Right renal pelvis (tissue), 4 donors: ENCODE measurements at places on chromosomes 13 and 19. TPM values are rescaled to one million over a fixed set of nuclear protein-coding genes. Genes with fewer than 3 reads are reported as not detected.

Gene EDNRB
- polyA plus RNA-seq = 69.1 TPM

DNA sequence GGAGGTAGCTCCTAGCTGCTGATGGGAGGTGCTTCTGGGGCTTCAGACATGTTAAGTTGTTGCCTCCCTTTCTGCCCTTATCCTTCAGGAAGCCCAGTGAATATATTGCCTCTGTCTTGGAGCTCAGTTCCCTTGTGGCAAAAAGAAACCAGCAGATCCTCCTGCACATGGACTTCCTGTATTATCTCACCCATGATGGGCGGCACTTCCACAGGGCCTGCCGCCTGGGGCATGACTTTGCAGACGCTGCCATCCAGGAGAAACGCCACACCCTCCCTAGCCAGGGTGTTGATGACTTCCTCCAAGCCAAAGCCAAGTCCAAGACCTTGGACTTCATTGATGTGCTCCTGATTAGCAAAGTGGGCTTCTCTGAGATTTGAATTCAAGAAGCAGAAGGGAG lies 6.0 kb upstream of the CYP4F12 start:
- no peak for DNase-seq

DNA sequence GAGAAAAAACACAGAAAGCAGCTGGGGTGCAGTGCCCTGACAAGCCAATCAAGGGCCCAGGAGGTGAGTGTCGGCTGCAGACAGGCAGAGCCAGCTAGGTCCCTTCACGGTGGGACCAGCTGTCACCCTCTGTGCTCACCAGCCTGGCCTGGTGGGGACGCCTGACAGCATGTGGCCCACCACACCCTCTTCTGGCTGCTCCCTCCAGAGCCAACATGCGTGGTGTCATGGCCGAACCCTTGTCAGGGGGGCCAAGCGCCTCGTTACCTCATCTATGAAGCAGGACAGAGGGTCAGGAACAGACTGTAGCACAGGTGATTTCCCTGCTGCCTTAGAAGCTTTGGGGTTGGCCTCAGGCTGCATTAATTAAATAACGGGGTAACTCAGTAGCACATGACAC lies 40.0 kb upstream of the ISYNA1 start:
- no peak for DNase-seq

DNA sequence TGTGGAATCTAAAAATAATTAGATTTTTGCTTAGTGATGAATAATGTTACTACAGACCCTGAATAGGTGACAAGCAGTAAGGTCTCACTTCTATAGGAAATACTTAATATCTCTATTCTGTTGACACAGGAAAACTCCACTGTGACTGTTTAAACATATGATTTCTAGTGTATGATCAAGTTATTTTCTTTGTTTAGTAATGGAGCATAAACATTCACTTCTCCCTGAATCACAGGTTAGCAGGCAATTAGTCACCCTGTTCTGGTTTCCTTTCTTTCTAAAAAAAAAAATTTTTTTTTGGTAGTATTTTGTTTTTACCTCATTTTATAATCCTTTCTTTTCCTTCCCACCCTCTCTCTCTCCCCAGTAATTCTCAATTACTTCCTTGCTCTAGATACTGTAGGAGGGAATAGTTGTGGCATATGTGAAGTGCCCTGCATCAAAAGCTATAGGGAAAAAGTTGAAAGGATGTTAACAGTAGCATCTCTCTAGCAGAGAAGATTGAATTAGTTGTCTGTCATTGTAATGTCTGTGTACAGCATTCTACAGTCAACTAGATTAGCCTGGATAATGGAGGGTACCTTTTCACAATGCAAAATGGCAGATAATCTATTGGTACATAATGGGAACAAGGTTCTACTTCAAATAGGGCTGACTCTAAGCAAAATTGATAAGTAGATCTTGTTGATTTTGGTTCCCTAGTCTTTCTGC lies 3.5 kb downstream of the HS6ST3 start:
- no peak for DNase-seq

Gene CEACAM7
- not detected for polyA plus RNA-seq

Gene IFI30
- polyA plus RNA-seq = 16.3 TPM

- DNase-seq = no peak
Observed at GRCh38 chr13:113764793-113765563, 6.0 kb downstream of the TMEM255B start.

DNA sequence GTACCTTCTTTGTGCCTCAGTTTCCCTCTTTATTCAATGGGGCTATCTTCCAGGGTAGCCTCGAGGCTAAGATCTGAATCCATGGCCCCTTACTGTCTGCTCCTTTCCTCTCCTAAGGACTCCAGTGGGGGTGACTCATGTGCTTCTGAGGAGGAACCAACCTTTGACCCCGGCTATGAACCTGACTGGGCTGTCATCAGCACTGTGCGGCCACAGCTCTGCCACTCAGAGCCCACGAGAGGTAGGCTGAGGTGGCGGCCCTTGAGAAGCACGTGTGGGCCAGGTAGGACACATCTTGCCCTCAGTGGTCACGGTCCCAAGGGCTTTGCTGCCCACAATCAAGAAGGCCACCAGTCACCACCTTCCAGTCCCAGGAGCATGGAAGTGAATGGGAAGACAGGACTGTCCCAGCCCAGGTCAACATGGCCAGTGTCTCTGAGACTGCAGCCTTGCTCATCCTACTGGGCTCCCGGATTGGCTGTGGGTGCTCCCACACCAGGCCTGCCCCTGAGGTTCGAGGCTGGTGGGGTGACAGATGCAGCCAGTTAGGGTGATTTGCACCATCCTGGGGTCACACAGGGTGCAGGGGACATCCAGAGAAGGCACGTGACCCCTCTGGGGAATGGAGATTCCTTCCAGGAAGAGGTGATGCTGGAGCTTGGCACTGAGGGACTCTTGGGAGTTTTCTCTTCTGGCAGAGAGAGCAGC lies 2.8 kb downstream of the TBC1D17 start:
- no peak for DNase-seq

Gene ZNF154
- polyA plus RNA-seq = 29.9 TPM

DNA sequence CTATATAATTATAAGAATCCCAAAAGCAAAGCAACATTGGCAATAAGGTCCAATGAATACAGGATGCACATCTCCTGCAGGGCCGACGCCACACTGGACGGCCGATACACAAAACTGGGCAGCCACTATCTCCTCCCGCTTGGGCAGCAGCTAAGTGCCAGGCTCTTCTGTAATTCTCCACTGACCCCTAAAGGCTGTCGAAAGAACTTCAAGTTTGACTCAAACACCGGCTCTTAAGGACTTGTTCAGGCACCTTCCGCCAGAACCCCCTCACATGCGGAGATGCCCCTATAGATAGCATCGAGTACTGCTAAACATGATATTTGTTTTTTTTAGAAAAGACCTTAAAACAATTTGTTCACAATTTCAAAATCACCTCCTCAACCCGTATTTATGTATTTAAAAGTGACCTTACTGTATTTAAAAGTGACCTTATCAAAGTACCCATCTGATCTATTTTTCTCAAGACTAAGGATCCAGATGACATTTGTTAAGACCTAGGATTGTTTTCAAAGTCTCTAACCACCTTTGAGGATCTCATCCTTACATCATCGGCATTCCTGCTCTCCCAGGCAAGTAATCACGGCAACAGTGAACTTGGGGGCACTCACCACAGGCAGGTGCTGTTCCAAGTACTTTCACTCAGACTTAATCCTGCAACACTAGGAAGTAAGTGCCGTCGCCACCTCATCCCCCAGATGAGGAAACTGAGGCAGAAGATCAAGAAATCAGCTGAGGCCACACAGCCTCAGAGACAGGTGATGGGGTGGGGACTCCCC lies 77.8 kb downstream of the TUBGCP3 start:
- DNase-seq = peak; percentile 21

- DNase-seq = no peak
Observed at GRCh38 chr13:39039041-39039440, 785 bp downstream of the NHLRC3 start.

DNA sequence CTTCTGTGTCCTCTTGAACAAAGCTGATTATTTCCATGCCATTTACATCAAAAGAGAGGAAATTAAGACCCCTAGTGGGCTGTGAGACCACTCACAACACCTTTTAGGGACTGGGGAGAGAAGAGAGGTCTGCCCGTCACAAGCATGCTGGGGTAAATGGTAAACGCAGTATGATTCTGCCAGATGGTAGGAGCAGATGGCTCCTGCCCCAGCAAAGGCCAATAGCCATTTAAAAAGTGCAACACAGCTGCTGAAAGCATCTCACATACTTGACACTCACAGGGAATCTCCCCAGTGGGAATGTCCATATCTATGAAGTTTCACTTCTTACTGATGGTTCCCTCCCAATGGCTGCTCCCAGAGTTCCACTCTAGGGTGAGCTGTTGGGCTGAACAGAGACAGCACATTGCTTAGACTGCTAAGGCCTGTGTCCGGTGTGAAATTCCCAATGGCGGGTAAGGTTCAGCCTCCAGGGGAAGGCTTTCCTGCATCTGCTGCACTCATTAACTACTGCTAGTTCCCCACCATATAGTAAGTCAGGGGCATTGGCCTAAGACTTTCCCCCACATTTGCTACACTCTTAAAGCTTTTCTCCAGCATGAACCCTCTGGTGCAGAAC lies 7.4 kb downstream of the ZNF671 start:
- no peak for DNase-seq

- DNase-seq = no peak
Observed at GRCh38 chr13:91668866-91669495, 270.6 kb downstream of the GPC5 start.

- no peak for DNase-seq
Observed at GRCh38 chr13:96417939-96418685, 328.2 kb downstream of the HS6ST3 start.

DNA sequence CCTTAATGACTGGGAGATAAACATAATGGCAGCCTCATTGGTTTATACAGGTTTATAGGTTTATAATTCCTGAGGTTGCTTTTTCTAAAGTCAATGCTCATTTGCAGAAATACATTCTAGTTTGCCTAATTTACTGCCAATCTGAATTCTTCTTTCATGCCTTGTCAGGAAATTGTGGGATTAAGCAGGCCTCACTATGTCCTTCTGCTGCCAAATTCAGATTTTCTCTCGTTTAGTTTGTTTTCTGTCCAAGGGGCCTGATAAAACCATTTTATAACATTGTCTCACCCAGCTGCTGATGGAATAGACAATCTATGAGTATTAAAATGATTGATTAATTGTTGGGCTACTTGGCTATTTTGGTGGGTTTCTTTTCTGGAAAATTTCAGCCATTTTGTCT lies 42.4 kb upstream of the OBI1 start:
- no peak for DNase-seq

Gene KLF12
- polyA plus RNA-seq = 30.5 TPM

GRCh38 chr13:90403330-90404082 lies 944.0 kb upstream of the MIR17HG start:
- DNase-seq = no peak

DNA sequence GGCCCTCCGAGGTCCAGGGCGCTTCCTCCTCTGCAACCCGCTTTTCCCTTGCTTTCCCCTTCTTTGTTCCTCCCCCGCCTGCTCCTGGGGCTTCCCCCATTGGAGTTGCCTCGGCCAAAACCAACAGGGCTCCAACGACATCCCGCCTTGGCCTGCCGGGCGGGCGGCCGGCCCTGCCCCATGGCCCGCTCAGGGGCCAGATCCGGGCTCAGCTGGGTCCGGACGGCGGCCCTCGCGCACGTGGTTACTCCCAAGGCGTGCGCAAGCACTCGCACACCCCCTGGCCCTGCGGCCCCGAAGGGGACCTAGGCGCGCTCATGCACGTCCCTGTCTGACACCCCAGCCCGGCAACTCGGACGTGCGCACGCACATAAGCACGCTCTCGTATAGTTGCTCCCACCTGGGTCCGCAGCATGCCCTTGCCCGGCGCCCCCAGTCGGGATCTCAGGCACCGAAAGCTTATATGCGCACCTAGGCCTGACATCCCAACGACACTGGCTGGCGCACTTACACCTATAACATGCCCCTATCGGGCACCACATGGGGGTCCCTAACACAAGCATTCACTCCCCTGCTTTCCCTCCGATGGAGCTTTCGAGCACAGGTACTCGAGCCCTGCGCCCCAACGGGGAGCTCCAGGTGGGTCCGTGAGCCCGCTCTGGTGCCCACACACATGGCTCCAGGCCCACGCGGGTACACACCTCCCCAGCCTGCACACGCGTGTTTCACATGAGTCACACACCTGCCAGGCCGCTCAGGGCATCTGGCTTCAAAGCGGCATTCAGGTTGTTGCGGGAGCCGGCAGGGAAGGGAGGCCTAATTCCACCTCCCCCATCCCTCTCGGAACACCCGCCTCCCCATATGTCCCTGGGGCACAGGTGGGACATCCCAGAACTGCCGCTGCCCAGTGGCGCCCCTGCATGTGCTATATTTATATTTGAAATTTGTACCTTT lies 15.0 kb downstream of the NFIX start:
- no peak for DNase-seq

DNA sequence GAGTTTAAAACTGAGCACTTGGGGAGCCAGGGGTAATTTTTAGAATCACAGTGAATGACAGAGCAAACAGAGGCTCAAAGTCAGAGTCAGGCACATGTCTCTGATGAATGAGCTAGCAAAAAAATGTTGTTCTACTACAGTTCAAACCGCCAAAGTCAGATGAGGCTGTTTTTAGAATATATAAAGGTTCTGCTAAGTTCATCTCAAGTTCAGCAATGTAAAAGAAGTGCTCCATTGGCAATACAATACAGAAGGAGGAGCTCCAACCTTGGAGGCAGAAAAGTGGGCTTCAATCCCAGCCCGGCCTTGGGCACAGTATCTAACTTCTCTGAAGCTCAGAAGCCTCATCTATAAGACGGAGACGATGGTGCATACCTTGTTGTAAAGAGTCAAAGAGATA lies 70.1 kb upstream of the IPO5 start:
- DNase-seq = no peak

DNA sequence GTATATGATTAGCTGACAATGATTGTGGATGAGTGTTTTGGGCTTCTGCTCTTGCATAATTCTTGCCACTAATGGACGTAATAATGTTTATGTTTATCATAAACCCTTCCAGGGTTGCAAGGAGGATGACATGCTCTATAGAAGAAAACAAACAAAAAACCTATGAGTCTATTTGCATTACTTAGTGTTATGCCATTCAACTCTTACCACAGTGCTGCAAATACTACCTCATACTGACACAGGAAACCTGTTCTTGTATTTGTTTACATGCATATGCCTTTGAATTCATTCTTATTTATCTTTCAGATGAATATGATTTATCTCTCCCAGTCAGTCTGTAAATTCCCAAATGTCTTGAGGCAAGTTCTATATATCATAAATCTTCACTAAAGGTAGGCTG lies 39.6 kb upstream of the FREM2 start:
- no peak for DNase-seq

Gene IL27RA
- polyA plus RNA-seq = 8.2 TPM

Gene ZFR2
- polyA plus RNA-seq = 1.5 TPM

DNA sequence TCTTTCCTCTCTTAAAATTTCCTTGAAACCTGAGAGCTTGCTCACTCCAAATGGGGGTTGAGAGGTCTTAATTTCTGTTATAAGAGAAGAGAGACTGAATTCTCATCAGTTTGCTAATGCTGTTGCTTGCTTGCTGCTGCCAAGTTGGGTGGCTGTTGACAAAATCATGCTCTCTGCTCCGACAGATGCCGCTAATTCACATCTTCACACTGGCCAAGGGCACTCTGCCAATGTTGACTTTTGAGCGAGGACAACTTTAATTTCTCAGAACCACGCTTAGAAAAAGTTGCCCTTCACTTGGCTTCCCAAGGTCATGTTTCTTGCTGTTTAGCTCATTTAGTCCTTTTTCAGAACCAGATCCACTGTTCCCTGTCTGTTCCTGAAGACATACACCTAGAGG lies 402.9 kb downstream of the HS6ST3 start:
- no peak for DNase-seq

- DNase-seq = no peak
Observed at GRCh38 chr19:18062028-18062427, 24.7 kb downstream of the IL12RB1 start.
